ENCODE measurements at places on chromosomes 12 and 14. TPM values are rescaled to one million over a fixed set of nuclear protein-coding genes. Genes with fewer than 3 reads are reported as not detected.

DNA sequence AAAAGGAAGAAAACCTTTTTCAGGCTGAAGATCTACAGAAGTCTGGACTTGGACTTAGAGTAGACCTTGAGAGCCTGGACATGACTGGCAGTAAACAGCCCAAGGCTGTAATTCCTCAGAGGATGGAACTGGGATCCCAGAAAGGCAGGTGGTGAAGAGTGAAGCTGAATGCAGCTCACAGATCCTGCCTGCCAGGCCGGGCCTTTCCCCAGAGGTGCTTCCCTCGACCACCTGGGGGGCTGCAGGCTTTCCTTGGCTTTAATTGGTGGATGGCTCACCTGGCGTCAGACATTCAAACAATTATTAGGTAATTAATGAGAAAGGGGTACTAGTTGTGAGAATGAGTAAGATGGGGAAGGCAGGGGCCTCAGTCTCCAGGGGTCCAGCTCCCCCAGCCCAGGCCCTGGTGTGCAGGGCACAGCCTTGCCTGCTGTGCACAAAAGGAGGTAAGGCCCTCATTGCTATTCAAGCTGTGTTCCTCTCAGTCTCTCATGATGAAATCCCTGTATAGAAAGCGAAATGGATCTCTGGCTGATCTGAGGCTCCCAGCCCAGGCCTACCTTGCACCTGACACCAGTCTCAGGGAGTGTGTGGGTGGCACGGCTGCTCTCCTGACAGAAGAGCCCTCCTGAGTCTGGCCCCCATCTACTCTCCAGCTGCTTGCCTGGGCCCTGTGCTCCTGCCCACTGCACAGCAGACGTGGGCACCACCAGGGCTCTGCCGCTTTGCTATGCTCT lies 63.0 kb upstream of the TCL1A start:
- no peaks in the 10 kb centered on the region for H3K4me1 ChIP-seq
- H3K36me3 ChIP-seq = no peaks in the 10 kb centered on the region
- no peak overlapping the region for H3K4me3 ChIP-seq
- DNase-seq = no peak
- no peaks in the 10 kb centered on the region for H3K27me3 ChIP-seq
- H3K27ac ChIP-seq = no peak overlapping the region

DNA sequence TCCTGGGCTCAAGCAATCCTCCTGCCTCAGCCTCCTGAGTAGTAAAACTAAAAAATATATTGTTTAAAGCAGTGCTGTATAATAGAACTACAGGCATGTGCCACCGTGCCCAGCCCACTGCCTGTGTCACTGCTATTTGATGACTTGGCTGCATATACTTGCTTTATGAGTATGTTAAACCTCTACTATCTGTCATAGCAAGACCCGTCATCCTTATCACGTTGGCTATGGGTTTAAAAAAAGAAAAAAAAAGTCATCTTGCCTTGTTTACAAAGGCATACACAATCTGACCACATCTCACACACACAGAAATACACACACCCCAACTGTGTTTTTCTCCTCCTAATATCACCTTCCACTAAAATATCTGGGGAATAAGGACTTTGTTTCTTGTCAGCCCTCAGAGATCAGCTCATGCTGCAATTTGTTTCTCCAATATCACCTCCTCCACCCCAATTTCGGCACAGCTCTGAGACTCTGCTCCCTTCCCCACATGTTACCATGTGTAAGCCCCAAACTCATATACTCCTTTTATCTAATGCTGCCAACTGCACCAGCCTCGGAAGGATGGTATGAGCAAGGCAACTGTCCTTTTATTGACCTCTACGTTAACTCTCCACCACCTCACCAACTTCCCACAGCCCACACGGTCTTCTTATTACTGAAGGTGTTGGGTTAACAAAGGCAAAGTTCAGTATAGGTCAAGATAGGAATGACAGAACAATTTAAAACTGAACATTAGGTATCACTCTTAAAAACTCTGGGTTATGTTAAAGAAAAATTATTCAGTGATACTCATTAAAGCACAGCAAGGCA lies 802 bp upstream of the TMPRSS12 start:
- H3K27ac ChIP-seq = no peak overlapping the region
- no peaks in the 10 kb centered on the region for H3K4me1 ChIP-seq
- H3K4me3 ChIP-seq = no peak overlapping the region
- DNase-seq = no peak

GRCh38 chr14:63752449-63753169 lies 24.7 kb upstream of the SGPP1 start:
- H3K27me3 ChIP-seq = no peaks in the 10 kb centered on the region
- H3K27ac ChIP-seq = no peak overlapping the region
- H3K4me3 ChIP-seq = no peak overlapping the region
- no peaks in the 10 kb centered on the region for H3K4me1 ChIP-seq

GRCh38 chr12:103566398-103566797 lies 20.7 kb upstream of the STAB2 start:
- H3K4me1 ChIP-seq = no peaks in the 10 kb centered on the region
- H3K27ac ChIP-seq = no peak overlapping the region
- DNase-seq = no peak
- no peaks in the 10 kb centered on the region for H3K27me3 ChIP-seq
- H3K36me3 ChIP-seq = no peaks in the 10 kb centered on the region
- H3K4me3 ChIP-seq = no peak overlapping the region

DNA sequence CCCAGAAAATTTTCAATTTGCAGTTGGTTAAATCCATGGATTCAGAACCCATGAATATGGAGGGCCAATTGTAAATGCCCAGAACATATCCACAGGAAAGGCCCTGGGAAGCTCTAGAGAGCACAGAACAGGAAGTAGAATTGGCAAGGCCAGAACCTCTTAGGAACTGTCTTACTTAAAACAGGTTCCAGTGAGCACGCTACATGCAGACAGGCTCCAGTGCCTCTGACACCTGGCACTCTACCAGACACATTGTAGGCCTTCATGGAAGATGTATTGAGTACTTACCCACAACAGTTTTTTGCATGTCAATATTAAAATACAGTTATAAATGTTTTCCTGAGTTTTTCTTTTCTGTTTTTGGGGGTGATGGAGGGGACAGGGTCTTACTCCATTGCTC lies 188.2 kb upstream of the FRMD6 start:
- no peaks in the 10 kb centered on the region for H3K4me1 ChIP-seq
- no peaks in the 10 kb centered on the region for H3K27me3 ChIP-seq
- no peaks in the 10 kb centered on the region for H3K36me3 ChIP-seq

- H3K4me1 ChIP-seq = no peaks in the 10 kb centered on the region
- DNase-seq = peak; percentile 47
- no peak overlapping the region for H3K27ac ChIP-seq
- H3K27me3 ChIP-seq = no peaks in the 10 kb centered on the region
- H3K4me3 ChIP-seq = no peak overlapping the region
- no peaks in the 10 kb centered on the region for H3K36me3 ChIP-seq
Measured at GRCh38 chr14:35341751-35342488, 49.7 kb downstream of the PSMA6 start.

DNA sequence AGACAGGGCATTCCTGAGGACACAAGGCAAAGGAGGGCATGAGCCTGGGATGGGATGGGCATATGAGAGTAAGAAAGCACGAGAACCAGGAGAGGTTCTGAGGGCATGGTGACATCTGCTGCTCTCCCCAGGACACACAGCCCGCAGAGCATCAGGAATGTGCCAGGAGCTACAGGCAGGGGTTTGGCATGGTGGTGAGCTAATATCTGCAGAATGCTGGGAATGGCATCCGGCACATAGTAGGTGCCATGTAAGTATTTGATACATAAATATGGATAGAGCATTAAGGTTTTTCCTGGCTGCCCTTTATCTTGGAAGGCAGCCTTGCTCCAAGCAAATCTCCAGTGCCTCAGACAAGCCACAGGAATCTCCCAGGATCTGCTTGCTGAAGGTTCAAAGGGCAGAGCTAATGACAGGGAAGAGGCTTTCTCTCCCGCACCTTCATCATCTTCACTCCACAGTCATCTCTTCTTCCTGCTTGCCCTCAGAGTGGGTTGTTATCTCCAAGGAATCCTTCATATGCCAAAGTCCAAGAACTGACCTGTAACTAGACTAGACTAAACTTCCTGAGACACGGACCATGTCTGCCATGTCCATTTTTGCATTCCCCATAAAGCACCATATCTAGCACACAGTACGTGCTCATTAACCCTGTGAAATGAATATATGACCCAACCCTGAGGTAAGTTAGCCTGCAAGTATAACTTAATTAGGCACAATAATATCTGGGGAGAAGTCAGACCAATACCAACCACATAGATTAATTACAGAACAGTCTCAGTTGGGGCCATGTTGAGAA lies 62.0 kb upstream of the SCN8A start:
- H3K27ac ChIP-seq = no peak overlapping the region
- no peaks in the 10 kb centered on the region for H3K4me1 ChIP-seq
- no peak for DNase-seq
- no peaks in the 10 kb centered on the region for H3K27me3 ChIP-seq

DNA sequence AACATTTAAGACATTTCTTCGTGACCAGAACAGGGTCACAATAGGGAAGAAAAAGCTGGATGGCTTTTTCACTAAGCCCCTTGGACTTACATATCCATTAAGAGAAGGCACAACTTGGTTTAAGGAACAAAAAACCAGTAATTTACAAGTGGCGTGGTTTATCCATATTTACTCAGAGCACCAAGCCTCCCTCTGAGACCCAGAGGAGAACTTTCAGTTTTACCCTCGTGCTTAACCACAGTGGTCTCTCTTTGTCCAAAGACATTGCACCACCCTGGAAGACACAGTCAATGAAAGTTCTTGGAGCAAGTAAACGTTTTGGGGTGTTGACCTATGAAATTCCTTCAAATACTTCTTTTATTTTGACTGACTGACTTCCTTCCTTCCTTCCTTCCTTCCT lies 52.5 kb downstream of the SSPN start:
- no peaks in the 10 kb centered on the region for H3K4me1 ChIP-seq
- H3K27ac ChIP-seq = no peak overlapping the region
- H3K36me3 ChIP-seq = no peaks in the 10 kb centered on the region
- DNase-seq = no peak
- no peaks in the 10 kb centered on the region for H3K27me3 ChIP-seq
- no peak overlapping the region for H3K4me3 ChIP-seq

DNA sequence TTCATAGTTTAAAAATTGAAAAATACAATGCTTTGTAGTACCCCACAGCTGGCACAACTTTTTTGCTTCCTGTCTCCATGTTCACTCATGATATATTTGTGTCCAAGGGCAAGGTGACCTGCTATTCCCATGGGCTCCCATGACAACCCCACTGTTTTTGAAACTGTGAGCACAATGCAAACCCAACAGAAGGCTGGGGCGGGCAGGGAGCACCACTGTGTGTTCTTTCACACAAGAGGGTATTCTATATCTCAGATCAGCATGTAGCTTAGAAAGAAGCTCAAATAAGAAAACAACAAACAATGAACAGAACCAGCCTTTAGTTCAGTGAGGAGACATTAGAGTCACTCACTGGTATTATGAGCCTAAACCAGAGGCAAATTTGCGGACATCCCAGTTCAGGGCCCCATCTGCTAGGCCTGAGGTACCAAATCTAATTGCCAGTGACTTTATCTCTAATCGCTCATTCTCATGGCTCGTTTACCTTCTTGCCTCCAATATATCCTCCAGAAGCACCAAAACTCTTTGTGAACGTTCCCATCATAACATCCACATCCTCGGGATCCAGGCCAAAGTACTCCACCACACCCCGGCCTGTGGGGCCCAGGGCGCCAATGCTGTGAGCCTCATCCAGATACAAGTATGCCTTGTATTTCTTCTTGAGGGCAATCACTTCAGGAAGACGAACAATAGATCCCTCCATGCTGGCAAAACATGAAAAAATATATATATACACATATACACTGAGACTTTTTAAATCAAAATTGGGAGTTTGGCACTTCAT lies 56.4 kb upstream of the ISM2 start:
- peaks cover 25% of the 10 kb centered on the region for H3K36me3 ChIP-seq
- no peak for DNase-seq
- H3K27me3 ChIP-seq = no peaks in the 10 kb centered on the region
- no peak overlapping the region for H3K4me3 ChIP-seq
- H3K27ac ChIP-seq = no peak overlapping the region

- DNase-seq = no peak
- H3K27me3 ChIP-seq = no peaks in the 10 kb centered on the region
- H3K4me1 ChIP-seq = peaks cover 14% of the 10 kb centered on the region
- H3K4me3 ChIP-seq = no peak overlapping the region
- H3K36me3 ChIP-seq = no peaks in the 10 kb centered on the region
Measured at GRCh38 chr14:57058319-57058718, 210.4 kb downstream of the EXOC5 start.

DNA sequence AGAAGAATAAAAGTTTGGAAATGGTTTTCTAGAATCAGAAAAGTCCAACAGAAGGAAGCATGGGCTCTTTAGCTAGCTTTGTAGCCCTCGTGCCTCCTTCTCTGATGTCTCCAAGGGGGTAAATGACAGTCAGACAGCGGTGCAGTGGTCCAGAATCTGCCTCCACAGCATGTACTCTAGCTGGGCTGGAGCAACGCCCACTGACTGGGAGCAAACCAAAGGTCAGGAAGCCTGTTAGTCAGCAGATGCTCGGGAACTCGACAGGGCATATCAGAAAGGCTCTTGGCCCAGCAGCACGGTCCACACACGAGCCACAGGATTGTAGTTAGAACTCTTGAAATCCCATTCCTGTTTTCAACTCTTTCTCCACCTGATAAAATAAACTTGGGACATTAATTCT lies 164.3 kb downstream of the GRIN2B start:
- H3K27ac ChIP-seq = no peak overlapping the region
- no peaks in the 10 kb centered on the region for H3K36me3 ChIP-seq
- H3K4me3 ChIP-seq = no peak overlapping the region
- DNase-seq = no peak

- H3K27ac ChIP-seq = no peak overlapping the region
- H3K27me3 ChIP-seq = no peaks in the 10 kb centered on the region
- no peak overlapping the region for H3K4me3 ChIP-seq
- H3K36me3 ChIP-seq = no peaks in the 10 kb centered on the region
Measured at GRCh38 chr12:124754949-124755800, 108.5 kb downstream of the SCARB1 start.

DNA sequence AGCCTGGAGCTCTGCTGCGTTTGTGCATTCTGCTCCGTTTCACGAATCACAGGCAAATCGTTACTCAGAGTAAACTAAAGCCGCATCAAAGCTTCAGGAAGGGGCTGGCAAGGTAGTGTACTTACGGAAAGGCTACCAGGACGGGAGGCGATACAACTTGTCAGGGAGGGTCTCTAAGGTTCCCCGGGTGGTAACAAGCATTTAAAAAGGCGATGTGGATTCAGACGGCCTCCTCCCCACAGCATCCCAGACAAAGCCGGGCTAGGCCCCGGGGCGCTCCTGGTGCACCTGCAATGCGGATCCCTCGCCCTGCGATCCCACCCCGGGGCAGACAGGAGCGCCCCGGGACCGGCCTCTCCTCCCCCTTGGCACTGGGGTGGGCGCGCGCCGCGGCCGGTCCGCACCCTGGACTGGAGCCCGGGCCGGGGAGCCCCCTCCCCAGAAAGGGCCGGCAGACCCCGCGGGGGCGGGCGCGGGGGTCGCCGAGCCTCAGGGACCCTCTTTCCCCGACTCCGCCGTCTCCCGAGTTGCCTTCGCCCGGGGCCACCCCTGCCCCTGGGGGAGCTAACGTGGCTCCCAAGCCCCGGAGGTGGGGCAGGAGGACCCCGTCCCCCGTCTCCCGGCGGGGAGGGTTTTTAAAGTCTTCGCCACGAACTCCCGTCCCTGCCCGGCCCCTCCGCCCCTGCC lies 718 bp downstream of the CCDC92 start:
- DNase-seq = peak; percentile 45
- H3K4me3 ChIP-seq = peak overlapping the region; percentile 54
- no peaks in the 10 kb centered on the region for H3K36me3 ChIP-seq
- peak overlapping the region; percentile 44 for H3K27ac ChIP-seq

DNAJC22 gene
- total RNA-seq = not detected

SDR9C7 gene
- total RNA-seq = not detected

PLD4 gene
- total RNA-seq = not detected

NFE2 gene
- total RNA-seq = not detected

GDF3 gene
- not detected for total RNA-seq

EXOC3L4 gene
- not detected for total RNA-seq

FOXG1 gene
- total RNA-seq = not detected
